ENCODE measurements at places on chromosomes 13 and 19. TPM values are rescaled to one million over a fixed set of nuclear protein-coding genes. Genes with fewer than 3 reads are reported as not detected.

GRCh38 chr19:5961969-5962945 is 15.7 kb downstream of the RANBP3 start:
- DNase-seq: peak; percentile 78

DNA sequence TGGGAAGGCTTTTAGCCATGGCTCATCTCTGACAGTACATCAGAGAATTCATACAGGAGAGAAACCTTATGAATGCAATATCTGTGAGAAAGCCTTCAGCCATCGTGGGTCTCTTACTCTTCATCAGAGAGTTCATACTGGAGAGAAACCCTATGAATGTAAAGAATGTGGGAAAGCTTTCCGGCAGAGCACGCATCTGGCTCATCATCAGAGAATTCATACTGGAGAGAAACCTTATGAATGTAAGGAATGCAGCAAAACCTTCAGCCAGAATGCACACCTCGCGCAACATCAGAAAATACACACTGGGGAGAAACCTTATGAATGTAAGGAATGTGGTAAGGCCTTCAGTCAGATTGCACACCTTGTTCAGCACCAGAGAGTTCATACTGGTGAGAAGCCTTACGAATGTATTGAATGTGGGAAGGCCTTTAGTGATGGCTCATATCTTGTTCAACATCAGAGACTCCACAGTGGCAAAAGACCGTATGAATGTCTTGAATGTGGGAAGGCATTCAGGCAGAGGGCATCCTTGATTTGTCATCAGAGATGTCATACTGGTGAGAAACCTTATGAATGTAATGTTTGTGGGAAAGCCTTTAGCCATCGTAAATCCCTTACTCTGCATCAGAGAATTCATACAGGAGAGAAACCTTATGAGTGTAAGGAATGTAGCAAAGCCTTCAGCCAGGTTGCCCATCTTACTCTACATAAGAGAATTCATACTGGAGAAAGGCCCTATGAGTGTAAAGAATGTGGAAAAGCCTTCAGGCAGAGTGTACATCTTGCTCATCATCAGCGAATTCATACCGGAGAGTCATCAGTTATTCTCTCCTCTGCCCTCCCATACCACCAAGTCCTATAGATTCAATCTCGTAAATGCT is 10.7 kb downstream of the ZNF470 start:
- DNase-seq: no peak

GRCh38 chr19:13598098-13598497 is 91.8 kb upstream of the CACNA1A start:
- no peak for DNase-seq

DNA sequence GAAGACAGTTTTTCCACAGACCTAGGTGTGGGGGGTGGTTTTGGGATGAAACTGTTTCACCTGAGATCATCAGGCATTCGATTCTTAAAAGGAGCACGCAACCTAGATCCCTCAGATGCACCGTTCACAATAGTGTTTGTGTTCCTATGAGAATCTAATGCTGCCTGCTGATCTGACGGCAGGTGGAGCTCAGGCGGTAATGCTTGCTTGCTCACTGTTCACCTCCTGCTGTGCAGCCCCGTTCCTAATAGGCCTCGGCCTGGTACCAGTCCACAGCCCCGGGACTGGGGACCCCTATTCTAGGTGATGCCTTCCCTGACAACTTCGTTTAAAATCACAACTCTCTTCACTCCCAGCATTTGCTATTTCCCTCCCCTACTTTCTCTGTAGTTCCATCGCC is 149.6 kb downstream of the IER2 start:
- no peak for DNase-seq

HIF3A gene
- not detected for polyA plus RNA-seq

- no peak for DNase-seq
These were observed 121.7 kb downstream of the POSTN start for GRCh38 chr13:37476874-37477273.

- no peak for DNase-seq
These were observed 117.1 kb upstream of the ZNF91 start for GRCh38 chr19:23512151-23512925.

DNA sequence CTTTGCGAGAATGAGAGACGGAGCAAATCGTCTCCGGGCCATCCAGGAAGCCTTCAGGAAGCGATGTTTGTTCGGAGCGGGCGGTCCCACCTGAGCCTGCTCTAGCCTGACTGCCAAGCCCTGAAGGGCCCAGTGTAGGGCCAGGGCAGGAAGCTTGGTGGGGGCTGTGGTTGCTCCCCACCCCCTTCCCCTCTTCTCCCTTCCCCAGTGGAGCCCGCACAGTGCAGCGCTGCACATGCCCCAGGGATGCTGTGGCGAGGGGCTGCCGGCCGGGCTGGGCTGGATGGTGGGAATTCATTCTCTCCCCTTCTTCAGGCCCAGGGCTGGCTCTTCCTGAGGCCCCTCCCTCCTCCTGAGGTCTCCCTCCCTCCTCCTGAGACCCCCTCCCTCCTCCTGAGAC is 7.1 kb upstream of the GRTP1 start:
- no peak for DNase-seq

DNA sequence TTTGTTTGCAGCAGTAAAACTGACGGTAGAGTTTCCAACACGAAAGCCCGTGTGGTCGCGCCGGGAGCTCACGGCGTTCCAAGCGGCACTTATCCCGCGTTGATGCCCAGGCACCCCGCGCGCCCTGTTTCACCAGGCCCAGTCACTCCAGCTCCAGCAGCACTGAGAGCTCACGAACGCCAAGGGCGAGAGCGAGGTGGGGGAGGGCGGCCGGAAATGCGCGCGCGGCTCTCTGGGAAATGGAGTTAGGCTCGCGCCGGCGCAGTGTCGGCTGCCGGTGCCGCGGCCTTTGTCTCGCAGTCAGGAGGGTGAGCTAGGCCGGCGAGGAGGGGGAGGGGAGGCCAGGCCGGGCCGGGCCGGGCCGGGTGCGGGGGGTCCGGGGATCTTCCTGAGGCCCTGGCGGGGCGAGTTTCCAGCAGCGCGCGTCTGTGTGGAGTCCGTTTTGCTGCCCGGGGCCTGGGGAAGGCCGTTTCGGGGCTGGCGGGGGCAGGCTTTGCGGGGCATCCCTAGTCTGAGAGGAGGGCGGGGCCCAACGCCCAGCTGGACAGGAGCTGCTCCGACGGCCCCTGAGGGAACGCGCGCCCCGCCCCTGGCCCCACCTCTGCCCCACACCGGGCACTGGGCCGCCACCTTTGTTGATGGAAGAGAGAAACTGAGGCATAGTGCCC is at the start of gene ZNF135:
Gene ZNF135 (plus strand): TSS at position 280 of the 668 bp plus-strand sequence. CDS start 721 bp downstream, outside the sequence.
- DNase-seq: peak; percentile 59

LRP3 gene
- not detected for polyA plus RNA-seq

TEX101 gene
- not detected for polyA plus RNA-seq

Measured in naive thymus-derived CD4-positive, alpha-beta T cell (primary cell).